Hematopoietic multipotent progenitor cell treated with erythropoietin and hydrocortisone succinate and interleukin-3 and kit ligand, for 8 days (in vitro differentiated cells): ENCODE measurements at places on chromosomes 7 and 10.
A peak's percentile ranks its signal among the peaks of the same experiment; 100 is the strongest.

- no peak for DNase-seq
Measured at GRCh38 chr7:44073664-44074348, 8.4 kb upstream of the PGAM2 start.

- peak; percentile 79 for DNase-seq
Measured at GRCh38 chr7:138387755-138388475, 72.1 kb upstream of the TRIM24 start.

- no peak for DNase-seq
Measured at GRCh38 chr10:107914450-107915214, 750.1 kb upstream of the SORCS1 start.

GRCh38 chr7:41691286-41692190 is 11.4 kb downstream of the INHBA start:
- DNase-seq: no peak

GRCh38 chr10:75978213-75978612 is 546.8 kb downstream of the LRMDA start:
- DNase-seq: no peak

DNA sequence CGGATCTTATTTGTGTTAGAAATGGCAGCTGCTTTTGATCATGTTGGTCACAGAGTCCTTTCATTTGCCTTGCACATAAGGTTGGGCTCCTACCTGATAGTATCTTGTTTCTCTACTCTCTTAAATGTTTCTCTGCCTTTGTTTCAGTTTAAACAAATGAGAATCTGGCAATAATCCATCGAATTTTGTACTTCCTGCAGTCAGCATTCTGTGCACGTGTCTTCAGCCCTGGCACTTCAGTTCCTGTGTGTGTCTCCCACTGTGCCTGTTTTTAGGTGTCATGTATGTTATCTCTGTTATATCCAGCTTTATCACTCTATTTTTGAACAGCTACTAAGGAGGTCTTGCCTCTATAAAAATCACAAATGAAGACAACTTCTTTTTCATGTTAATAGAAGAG is 28.4 kb upstream of the PTER start:
- DNase-seq: no peak

DNA sequence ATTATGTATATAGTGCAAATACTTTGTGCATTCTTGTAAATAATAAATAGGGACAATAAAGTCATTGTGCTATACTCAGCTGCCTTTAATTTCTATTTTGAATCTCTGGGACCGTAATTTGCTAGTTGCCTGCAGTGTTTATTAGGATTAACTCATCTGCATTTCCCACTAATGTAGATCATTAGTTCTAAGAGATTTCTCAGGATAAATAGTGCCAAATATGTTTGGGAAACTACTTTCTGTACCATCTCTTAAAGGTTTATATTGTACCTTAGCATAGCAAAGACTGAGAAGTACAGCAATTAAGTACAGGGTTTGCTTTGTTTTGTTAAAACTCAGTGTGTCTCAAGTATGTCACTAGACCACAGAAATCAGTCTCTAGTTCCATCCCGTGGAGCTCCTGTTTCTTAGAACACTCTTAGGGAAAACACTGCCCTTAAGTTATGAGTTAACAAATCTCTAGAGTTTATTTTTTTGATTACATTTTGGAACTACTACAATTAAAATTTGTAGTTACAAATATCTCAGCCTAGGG is 26.0 kb downstream of the ADD3 start:
- no peak for DNase-seq

DNA sequence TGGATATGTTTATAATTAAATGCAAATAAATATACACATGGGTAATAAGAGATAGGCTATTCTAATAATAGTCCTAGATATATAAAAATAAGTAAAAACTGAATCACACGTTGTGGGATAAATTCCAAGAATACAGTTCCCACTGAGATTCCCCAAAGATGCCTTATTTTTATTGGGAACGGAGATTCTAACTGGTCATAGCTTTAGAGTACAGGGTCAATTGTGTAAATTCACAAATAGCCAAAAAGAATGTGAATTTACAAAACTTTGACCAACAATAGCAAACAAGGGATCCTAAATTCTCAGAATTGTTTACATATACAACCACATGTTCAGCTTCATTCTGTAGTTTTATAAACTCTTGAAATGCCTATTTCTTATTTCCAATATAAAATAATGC is 65.0 kb downstream of the VSTM4 start:
- no peak for DNase-seq
